ENCODE measurements at places on chromosomes 11 and 22.
A peak's percentile ranks its signal among the peaks of the same experiment; 100 is the strongest.

DNA sequence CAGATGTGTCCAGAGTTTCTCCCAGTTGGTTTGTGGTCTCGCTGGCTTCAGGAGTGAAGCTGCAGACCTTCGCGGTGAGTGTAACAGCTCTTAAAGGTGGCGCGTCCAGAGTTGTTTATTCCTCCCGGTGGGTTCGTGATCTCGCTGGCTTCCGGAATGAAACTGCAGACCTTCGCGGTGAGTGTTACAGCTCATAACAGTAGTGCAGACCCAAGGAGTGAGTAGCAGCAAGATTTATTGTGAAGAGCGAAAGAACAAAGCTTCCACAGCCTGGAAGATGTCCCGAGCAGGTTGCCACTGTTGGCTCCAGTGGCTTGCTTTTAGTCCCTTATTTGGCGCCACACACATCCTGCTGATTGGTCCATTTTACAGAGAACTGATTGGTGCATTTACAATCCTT, 1.8 kb upstream of the PGA3 start:
- no peak for DNase-seq

DNA sequence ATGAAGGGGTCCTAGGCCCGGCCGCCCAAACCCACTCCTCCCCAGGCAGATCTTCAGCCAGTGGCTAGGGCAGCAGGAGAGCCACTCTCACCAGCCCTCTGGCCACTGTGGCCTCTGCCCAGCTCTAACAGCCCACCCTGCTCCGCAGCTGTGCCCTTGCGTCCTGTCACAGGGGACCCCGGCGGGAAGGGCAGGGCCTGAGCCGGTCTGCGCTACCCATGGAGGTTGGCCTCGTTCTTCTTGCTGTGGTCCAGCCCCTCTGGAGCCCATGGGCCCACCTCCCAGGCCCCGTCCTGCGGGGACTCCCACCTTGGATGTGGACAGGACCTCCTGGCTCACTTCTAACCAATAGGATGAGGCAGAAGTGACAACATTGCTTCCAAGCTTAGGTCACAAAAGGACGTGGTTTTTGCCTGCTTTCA, 38.3 kb upstream of the TH start:
- DNase-seq: no peak

DNA sequence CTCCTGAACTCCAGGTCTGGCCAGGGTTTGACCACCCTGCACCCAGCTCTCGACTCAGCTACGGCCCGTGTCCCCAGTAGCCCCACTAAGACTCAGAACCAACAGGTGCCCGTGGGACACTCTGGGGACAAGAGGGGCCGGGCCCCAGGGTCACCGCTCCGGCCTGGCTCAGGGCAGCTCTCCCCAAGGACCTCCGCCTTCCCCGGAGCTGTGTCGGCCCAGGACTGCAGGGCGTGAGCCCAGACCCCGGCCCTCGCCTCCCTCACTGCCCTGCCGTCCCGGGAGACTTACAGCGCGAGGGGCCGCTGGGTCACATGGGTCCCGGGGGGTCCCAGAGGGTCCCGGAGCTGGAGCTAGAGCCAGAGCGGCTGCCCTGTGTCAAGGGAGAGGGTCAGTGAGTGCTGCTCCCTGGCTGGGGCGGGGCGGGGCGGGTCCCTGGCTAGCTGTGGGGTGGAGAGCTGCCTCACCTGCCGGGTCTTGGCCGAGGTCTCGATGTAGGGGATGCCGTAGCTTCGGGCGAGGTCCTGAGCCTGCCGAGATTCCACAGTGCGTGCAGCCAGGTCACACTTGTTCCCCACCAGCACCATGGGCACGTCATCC, 2.3 kb downstream of the HRAS start:
- no peak for DNase-seq

DNA sequence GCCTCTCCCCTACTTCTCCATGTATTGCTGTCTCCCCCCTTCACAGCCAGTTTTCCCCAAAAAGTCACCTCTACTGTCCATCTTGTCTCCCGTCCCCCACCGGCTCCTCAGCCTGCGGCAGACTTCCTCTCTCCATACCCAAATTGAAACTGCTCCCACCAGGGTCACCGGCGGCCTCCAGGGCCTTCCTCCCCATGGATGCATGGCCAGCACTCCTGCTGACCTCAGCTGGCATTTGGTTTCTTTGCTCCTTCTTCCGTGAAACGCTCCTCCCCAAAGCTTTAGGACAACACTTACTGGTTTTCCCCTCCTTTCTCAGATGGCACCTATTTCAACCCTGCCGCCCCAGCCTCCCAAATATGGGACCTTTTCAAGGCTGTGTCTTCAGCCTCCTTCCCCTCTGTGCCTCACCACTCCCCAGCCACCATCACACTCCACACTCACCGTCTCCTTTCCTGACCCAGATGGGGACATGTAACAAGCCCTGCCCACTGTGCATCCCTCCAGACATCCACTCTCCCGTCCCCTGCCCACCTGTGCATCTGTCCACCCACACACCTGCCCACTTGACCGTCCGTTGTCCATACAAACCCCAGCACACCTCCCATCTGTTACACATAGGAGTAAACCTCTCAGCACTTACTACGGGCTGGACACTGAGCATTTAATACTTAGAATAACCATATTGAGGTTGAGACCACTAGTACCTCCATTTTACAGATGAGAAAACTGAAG, 21.5 kb upstream of the ACR start:
- DNase-seq: no peak

GRCh38 chr22:46451741-46452140, 85.7 kb downstream of the CELSR1 start:
- DNase-seq: no peak

- no peak for DNase-seq
These were observed 82.7 kb upstream of the HORMAD2 start for GRCh38 chr22:29997516-29997915.

- peak; percentile 58 for DNase-seq
These were observed 85.5 kb downstream of the ENTHD1 start for GRCh38 chr22:39808081-39808480.

- no peak for DNase-seq
These were observed 1161.1 kb downstream of the BRD1 start for GRCh38 chr22:48666620-48667019.

DNA sequence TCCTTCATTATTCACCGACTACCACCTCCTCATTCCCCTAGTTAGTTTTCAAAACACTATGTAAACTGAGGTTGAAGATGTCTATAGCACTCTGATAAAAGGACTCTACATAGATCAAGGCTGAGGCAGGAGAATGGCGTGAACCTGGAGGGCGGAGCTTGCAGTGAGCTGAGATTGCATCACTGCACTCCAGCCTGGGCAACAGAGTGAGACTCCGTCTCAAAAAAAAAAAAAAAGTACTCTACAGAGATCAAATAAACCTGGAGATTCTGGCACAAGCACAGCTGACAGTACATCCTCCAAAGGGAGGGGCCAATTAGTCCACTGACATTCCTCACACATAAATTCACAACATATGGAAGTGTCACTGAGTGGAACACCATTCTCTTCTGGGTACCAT, 31.0 kb downstream of the TSG101 start:
- no peak for DNase-seq

GRCh38 chr11:125286486-125286885, 121.9 kb downstream of the PKNOX2 start:
- no peak for DNase-seq

- DNase-seq: no peak
These were observed 32.4 kb upstream of the SCGB1D1 start for GRCh38 chr11:62157603-62158002.

DNA sequence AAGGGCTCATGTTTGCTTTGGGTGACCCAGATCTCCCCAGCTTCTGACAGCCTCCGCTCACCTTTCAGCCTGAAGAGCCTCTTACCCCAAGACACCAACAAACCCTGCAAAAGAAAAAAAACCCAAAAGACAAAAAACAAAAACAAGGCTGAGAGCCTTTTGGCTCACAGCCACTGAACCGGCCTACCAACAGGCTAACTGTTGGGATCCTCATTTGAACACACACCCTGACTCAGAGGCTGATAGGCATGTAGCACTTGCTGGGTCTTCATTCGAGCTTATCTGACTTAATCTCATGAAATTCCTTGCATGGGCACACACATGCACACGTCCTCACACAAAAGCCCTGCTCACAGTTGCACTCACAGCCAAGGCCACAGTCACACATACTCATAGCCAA, 22.9 kb upstream of the TSKU start:
- DNase-seq: no peak

- DNase-seq: no peak
These were observed 2.4 kb upstream of the ATP5MG start for GRCh38 chr11:118398791-118399559.

GRCh38 chr11:64498136-64498535, 92.9 kb upstream of the SLC22A12 start:
- no peak for DNase-seq

DNA sequence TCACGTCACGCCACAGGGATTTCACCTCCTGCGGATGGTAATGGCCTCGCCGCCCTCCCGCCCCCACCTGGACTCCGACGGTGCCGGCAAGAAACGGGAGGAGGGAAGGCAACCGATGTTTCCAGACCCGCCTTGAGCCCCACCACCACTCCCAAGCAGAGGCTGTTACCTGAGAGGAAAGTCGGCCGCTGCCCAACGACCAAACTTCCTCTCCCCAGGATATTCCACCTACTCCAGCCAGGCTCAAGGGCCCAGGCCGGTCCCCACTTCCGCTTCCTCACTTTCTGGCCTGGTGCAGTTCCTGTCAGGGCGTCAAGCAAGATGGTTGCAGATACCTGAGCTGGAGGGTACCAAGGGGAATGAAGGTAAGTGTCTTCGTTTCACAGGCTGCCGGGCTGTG, at the start of gene ENTHD1:
TSS of gene ENTHD1 (minus strand) at position 235 of the 400 bp plus-strand sequence. CDS start 6,012 bp downstream, outside the sequence.
- DNase-seq: no peak
